ENCODE measurements at places on chromosomes 2 and 18.

DNA sequence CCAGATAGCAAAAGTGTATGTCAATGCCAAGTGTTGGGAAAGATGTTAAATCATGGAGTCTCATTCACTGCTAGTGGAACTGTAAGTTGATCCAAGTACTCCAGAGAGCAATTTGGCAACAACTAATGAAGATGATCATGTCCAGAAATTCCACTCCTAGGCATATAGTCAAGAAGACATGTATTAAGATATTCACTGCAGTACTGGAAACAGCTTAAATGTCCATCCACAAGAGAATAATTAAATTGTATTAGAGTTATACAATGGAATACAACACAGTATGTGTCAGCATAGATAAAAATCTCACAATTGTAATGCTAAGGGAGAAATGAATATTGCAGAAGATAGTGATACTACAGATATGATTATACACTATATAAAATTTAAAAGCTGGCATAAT is 15.2 kb upstream of the LBH start:
- DNase-seq = no peak

- DNase-seq = no peak
These were observed 71.1 kb downstream of the TDRD15 start for GRCh38 chr2:21194858-21195271.

DNA sequence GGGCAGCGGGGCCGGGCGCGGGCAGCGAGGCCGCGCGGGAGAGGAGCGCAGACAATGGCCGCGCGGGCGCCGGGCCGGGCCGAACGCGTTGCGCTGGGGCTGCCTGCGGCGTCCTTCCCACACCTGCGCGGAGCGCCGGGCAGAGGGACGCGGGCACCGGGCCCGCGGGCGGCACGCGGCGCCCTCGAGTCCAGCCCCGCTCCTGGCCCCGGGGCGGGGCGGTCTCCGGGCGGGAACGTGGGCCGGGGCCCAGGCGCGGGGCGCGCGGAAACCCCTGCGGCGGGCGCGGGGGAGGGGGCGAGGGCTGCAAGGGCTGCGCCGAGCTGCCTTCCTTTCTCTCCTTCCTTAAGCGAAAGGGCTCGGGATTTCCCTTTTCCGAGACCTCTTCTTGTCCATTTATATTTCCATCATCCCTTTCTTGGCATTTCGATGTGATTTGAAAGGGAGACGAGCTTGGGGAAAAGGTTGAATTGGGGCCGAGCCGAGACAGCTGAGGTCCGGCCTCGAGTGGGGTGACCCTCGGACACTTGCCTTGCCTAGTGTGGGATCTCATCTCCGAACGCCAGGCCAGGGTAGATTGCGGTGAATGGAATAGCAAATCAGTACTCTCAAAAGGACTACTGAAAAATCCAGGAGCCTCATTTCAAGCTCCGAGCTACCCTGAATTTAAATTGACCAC is 676 bp downstream of the KLHL23 start:
- peak; percentile 79 for DNase-seq

- no peak for DNase-seq
These were observed 8.6 kb downstream of the ZNF638 start for GRCh38 chr2:71340176-71340575.

GRCh38 chr2:36963734-36964133 is 2.6 kb downstream of the STRN start:
- DNase-seq = no peak

DNA sequence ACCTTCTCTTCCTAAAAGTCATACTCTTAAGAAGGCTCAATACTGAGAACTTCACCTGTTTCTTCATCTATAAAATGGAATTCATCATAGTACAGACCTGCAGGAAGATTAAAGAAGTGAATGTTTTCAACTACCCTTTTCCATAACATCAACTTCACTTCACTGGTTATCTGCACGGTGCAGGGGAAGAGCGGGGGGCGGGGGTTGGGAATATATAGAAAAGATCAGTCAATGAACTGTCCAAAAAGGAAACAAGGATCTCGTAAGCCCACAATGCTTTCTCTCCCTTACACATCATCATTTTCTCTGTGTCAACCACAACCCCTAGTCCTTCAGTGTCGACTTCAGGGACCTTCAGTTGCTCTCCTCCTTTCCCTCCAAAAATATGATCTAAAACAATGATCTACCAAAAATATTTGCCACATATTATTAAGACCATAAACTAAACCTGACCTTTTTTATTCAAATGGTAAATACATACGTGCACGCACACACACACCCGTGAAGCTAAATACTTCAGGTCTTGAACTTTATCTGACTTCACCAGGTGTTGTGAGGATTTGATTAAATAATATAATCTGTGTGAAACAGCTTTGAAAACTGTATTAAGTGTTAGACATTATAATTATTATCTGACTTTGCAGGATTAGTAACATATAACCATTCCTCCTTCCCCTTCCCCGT is 4.9 kb downstream of the MBOAT2 start:
- DNase-seq = no peak

DNA sequence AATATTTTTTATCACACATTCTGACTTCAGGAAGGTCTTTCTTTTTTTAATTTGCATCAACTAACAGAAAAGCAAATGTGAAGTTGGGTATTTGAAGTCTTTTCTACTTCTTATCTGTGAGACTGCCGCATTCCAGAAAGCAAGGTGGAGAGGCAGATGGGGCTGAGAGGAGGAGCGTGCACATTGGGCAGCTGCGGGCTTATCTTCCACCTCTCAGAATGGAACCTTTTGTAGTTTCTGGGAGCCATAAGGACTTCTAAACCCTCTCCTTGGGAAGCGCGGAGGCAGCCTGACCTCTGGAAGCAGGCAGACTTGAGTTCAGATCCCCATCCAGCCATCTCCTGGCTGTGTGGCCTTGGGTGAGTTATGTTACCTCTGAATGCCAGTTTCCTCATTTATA is 3.9 kb downstream of the MAPRE3 start:
- DNase-seq = no peak

DNA sequence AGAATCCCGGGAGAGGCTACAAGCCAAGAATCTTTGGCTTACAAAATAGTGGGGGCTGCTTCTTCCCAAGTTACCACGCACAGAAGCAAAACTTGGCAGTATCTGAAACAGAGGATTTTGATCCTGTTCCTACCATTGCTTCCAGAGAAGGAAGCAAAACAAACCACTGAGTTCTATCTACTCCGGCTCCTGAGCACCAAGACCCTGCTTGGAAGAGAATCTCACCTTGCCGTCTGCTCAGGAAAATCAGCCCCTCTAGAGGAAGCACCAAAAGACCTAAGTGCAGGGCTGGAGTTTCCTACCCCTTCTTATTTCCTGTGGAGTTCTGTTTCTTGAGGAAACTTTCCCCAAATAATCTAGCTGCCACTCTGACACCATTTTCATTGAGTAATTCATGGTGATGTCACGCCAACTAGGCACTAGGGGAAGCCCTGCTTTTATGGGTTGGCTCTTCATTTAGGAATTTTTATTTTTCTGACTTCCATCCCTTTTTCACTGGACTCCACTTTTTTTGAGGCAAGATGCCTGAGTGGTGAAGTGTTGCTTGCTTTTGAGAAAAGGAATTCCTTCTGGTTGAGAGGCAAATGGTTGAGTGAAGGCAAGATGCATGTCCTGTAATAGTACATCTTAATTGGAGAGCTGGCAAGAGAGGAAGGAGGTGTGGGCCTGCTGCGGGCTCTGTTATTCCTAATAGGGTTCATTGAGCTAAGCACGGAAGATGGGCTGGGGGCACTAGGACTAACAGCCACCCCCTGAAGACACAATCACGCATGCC is 36.8 kb upstream of the EML4 start:
- no peak for DNase-seq

GRCh38 chr2:85180322-85181133 is 47.3 kb downstream of the TCF7L1 start:
- DNase-seq = no peak

DNA sequence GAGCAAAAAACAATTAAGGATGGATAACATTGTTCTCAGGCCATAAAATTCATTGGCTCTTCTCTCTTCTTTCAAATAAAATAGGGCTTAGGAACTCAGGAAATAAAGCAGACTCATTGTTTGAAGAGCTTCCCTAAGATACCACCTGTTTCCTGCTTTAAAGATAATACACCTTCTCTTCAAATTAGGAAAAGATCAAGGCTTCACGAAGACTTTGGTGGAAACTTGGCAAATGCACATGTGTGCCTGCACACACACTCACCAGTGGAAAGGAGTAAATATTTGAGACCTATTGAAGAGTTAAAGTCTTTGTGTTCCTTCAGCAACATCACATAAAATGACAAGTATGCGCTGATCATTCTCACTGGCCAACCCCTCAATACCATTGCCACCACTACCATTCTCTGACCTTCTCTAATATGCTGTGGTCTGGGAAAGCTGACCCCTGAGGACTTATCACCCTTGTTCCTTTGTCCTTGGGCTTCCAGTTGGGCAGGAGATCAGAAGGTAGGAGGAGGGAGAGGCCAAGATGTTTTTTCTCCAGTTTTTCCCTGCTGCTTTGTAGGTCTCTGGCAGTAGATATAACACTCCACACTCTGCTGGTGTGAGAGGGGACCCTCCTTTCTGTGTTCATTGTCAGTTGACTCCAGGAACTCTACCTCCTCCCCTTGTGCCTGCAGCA is 53.5 kb upstream of the SPOPL start:
- no peak for DNase-seq

GRCh38 chr2:26268213-26268612 is 23.5 kb downstream of the HADHB start:
- DNase-seq = no peak

DNA sequence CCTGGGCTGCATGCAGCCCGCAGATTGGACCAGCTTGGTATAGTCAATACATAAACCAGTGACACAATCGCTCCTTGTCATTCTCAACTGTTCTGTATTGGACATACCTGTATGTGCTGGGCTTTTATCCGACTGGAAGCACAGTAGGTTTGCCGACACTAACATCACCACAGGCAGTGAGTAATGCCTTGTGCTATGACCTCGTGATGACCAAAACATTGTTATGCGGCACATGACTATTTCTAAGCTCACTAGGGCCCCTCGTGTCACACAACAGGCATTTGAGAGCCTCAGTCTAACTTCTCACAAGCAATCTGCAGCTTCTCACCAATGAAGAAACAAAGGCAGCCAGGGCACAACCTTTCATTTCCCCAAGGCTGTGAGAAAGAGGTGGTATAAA is 320.8 kb downstream of the AFF3 start:
- DNase-seq = no peak

DNA sequence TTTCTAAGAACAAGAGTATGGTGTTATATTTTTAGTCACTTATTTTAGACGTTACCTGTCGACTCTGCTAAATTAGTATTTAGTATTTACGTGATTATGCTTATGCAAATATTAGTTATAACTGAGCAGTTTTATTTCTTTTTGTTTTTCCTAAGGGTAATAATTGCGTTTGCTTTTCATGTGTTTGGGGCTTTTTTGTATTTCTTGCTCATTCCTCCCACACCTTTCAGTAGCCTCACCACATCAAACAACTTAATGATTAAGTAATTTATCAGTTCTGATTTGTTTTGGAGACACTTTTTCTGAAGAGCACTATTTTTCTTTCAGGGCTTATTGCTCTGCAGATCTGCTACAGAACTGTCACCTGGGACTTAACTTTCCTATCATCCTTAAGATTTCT is 7.5 kb downstream of the SLC4A1AP start:
- no peak for DNase-seq

- DNase-seq = peak; percentile 65
These were observed 945.0 kb upstream of the CRIM1 start for GRCh38 chr2:35410431-35411061.

GRCh38 chr2:79862756-79863155 is 349.9 kb downstream of the CTNNA2 start:
- DNase-seq = no peak

DNA sequence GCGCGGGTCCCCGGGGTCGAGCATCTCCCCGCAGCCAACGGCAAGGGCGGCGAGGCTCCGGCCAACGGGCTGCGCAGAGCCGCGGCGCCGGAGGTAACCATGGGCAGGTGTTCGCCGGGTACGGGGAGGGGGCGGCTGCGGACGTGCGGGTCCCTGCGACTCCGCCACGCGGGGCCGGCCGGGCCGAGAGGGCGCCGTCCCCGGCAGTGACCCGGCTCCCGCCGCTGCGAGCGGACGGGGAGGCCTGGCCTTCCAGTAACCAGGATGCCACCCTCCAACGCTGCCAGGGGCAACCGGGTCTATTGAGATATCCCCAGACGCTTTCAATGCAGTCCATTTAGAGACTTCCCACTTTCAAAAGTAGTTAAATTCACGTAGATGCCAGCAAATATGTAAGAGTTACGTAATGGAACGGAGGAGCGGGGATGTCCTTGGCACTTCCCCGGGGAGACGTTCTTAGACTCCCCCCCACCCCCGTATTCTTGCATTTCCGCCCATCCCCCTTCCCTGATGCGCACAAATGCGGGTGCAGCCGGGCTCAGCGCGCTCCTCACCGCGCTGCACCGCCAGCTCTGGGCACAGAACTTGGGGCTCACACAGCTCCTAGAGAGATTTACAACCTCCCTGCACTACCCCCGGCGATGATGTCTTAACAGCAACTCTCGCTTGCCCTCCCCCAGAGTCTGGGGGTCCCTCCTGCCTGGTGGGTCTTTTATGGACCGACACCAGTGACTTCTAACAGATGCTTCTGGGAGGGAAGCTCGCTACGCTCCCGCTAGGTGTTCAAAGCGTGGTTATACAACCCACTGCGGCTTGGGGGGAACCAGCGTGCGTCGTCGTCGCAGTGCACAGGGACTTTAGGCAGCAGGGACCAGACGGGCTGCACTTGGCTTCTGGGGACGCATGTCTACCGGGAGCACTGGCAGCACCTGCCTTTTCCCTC is 657 bp downstream of the SGPP2 start:
- DNase-seq = peak; percentile 45

GRCh38 chr2:118738524-118739308 is 108.7 kb downstream of the EN1 start:
- DNase-seq = no peak

DNA sequence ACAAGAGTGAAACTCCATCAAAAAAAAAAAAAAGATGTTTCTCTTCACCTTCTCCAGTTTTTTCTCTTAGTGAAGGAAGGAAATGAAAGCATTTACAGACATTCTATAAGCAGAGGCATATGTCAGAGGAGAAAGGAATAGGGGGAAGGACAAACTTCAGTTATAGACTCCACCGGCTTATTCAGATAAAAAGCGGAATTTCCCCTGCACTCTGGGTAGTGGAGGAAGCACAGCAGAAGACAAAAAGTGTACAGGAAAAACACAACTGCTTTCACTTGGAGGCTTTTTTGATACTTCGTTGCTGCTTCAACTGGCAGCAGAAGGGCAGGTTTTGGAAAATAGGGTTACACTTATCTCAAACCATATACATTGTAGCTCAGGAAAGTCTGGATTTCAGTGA is 3.2 kb upstream of the MGAT4A start:
- no peak for DNase-seq

- DNase-seq = no peak
These were observed 7.7 kb downstream of the MGAT5 start for GRCh38 chr2:134261398-134262131.

DNA sequence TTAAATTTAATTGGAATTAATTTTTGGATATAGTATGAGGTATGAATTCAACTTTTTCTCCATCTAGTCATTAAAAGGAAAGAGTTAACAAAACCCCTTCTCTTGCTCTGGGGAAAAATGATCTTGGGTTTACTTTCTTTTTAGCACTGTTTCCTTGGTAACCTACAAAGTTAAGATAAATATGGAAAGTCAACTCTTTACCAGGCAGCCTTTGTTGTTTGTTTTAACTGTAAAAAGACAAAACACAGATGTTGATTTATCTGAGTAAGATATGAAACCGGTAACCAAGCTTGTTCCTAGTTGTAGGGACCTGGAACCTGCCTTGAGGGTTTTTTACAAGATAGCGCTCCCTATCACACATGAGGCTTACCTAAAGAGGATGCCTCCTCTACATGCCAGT is 10.1 kb upstream of the SANBR start:
- DNase-seq = no peak

All from D341Med (cell line).